ENCODE measurements at places on chromosomes 4 and X.

GRCh38 chr4:2332976-2333319 lies 71.0 kb upstream of the MXD4 start:
- DNase-seq = no peak

DNA sequence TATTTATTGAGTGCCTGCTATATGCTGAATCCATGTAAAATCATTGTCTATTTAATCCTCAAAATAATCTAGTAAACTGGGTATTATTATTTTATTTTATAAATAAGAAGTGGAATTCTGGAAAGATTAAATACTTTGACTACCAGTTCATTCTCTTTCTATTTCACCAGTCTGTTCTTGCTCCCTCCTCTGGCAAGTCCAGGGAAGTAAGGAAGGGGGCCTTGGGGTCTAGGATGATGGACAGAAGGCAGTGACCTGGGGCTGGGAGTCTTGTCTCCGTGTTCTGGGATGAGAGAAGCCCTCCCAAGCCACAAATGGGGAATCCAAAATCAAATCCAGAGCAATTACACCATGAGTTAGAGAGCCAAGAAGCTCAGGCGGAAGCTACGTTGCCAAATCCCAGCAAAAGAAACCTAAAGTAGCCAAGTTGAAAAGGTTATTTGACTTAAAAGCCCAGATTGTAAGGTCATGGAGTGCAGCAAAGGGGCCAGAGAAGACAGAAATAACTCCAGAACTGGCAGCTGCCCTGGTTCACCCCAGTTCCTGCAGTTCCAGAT lies 28.3 kb upstream of the PARM1 start:
- DNase-seq = no peak

DNA sequence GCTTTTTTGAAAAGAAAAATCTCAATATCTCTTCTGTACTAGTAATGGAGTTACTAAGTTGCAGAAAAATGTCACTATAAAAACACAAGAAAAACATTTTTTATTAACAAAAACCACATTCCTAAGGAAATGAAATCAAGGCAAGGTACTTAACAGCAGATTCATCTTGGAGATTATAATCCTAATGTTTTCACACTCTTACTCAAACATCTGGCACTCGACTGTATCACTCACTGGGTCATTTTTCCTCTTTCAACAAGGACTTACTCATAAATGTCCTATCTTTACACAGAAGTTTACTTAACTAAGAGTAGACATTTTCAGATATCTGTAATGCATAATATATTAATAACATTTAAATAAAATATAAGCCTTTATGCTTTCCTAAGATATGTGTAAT lies 216.6 kb downstream of the NR3C2 start:
- DNase-seq = no peak

DNA sequence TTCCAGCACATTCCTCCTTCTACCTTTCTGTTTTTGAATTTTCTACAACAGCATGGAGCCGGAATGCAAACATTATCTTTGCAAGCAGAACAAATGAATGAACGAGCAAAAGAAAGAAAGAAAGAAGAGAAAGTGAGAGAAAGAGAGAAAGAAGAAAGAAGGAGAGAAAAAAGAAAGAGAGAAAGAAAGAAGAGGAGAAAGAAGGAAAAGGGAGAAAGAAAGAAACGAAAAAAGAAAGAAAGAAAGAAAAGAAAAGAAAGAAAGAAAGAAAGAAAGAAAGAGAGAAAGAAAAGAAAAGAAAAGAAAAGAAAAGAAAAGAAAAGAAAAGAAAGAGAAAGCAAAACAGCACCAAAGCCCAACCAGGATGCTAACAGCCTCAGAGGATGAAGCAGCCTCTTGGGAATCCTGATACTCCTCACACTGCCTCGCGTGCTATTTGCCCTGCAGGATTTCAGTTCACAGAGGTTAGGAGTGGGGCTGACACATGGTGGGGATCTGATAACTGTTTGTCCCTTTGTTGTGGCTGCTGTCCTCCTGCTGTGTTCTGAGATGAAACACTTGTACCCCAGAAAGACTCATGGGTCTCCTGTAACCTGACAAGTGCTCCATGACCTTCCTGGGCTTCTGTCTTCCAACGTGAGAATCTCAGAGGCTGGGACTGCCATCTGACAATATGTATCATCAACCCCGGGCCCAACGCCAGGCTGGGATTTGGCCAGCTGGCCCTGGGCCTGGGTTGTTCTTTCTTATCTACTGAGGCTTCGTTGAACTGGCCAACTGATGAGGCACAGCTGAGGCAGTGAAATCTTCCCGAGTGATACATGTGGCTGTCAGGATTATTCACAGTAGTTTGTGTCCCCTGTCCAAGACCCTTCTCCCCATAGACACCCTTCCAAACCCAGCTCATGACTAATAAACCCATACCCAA lies 61.0 kb downstream of the SEPSECS start:
- DNase-seq = no peak

DNA sequence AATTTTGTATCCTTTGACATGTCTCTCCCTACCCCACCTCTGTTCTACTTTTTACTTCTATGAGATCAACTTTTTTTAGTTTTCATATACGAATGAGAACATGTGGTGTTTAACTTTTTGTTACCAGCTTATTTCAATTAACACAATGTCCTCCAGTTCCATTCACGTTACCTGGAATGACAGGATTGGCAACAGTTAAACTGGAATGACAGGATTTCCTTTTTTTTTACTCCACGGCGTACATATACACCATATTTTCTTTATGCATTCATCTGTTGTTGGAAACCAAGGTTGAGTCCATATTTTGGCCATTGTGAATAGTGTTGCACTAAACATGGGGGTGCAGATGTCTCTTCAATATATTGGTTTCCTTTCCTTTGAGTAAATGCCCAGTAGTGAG lies 171.8 kb upstream of the GPC4 start:
- no peak for DNase-seq

DNA sequence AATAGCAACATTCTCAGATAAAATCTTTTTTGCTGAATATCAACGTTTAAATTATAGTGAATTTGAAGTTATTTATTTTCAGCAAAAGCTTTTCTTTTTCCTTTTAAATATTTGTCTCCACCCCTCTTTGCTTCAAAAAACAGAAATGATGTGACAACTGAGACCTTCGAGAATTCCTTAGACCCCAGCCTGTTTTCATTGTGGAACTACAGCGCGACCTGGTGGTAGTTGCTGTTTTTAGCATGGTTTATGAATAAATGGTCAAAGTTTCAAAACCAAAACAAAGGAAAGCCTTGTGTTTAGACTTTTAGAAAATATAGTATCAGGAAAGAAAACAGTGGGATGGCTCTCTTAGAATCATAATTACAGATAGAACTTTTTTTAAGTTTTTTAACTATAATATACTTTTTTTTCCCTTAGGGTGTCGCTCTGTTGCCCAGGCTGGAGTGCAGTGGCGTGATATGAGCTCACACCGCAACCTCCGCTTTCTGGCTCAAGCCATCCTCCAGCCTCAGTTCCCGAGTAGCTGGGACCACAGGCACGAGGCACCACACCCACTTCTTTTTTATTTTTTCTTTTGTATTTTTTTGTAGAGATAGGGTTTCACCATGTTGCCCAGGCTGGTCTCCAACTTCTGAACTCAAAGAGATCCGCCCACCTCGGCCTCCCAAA lies 26.8 kb upstream of the TMEM184C start:
- DNase-seq = no peak

- DNase-seq = no peak
These were observed 8.4 kb downstream of the NIPAL1 start for GRCh38 chr4:48025005-48025404.

DNA sequence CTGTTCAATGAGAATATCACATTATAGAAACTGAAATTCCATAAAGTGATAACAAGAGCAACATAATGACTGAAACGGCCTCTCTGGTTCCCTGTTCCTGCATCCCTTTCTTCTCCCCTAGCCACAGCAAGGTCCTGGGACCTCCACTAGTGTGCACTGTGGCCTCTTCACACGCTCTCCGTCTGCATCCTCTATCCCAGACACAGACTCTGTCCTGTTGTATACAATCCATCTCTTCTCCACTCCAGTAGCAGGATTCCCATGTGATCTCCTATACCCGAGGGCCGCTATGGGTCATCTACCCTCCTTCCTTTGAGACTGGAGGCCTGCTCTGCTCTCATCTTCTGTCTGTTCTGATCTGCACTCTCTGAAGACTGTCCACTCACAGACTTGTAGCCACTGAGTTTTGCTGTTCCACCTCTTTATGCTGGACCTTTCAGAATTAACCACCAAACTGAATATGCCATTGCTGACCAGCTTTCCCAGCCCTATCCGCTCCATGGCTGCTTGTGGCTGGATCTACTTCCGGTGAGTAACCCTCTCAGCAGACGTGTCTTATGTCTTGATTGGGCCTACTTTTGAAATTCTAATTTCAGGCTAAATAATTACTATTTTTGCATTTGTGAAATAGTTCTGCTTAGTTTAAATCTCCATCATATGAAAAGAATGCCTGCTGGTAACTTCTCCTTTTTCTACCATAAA lies 105.1 kb upstream of the NAP1L5 start:
- DNase-seq = no peak

DNA sequence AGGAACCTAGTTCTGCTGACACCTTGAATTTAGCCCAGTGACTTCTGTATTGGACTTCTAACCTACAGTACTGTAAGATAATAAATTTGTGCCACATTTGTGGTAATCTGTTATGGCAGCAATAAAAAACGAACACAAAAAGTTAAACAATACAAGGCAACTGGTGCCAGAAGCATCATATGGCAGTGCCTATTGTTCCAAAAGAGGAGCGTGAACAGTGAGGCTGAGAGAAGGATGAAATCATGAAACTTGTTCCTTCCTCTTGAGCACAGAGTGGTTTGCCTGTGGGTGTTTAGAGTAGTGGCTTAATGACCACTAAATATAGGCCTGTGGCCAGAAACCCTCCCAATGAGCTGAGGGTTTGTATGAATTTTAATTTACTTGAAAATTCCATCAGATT lies 69.7 kb upstream of the PGRMC2 start:
- no peak for DNase-seq
